ENCODE measurements at places on chromosomes 2 and 18.
A peak's percentile ranks its signal among the peaks of the same experiment; 100 is the strongest.

DNA sequence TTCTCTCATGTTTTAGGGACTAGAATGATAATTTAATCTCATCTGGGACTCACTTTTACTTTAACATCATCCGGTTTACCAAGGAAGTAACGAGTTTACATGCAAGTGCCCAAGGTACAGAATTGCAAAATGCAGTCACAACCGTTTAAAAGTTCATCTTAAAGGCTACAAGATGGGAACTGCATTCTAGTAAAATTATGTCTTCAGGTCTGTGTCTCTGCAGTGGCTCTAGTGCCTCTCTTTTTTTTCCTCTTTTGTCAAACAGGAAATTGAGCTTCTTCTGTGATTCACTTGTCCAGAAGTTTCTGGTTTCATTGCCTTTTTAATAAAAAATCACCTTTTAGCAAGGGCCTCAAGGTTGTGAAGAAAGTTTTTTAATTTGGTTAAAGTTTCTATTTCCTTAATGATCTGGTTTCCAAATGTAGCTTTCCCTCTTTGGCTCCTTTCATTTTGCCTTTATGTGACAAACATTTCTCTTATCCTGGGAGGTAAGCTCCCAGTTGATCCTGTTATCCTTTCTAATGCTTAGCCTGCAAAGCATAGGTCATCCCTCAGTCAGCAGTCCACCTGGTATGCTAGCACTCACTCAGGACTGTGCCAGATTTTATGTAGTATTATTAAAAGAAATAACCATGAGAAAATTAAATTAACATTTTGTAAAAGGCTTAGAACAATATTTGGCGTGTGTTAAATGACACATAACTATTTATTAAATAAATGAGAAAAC lies 2.4 kb downstream of the GLS start:
- peak; percentile 39 for DNase-seq

DNA sequence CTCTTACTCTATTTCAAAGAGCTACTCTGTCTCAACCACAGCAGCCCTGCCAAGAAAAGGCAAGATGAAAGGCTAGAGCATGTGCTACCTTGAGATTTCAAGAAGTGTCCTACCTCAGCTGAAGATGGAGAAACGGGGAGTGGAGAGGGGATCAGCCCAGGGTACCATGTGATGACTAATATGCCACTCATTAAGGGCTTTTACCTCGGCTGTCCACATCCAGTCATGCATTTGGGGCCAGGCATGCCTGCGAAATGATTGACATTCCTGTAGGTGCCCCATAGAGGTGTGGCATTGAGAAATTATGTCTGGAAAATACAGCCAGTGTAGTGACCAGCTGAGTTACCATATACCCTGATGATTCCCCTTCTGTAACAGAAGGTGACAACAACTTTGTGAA lies 96.1 kb downstream of the NRP2 start:
- no peak for DNase-seq

DNA sequence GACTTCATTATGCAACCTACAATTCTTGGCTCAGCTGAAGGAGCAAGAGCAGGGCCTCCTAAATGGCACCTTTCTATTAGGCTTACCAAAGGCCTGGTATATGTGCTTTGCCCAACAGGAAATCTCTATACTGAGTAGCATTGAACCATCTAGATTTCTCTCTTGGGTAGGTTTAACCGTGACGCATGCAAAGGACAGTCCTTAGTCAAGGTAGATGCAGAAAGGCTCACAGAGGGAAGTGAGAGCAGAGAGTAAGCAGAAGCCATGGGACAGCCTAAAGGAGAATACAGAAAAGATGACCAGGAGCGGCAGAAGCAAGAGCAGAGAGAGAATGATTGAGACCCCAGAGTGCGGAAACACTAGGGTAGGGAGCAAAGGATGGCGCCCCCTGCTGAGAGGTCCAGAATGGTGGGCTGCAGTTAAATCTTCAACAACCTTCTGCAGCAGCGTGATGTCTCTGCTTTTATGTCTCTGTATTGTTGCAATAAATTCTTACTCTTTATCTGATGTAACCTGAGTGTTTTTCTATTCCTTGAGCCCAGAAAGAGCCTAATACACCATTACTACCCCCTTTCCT lies 4.7 kb upstream of the OSBPL1A start:
- peak; percentile 4 for DNase-seq

DNA sequence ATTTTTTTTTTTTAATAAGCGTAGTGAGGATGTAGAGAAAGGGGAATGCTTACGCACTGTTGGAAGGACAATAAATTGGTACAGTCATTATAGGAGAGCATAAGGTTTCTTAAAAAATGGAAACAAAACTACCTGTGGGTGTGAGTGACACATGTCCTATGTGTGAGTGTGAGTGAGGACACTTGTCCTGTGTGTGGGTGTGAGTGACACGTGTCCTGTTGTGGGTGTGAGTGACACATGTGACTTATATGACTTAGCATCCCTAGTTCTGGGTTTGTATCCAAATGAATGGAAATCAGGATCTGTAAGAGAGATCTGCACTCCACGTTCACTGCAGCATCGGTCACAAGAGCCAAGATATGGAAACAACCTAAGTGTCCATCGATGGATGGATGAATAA lies 91.8 kb downstream of the CBLN2 start:
- DNase-seq, result no peak

DNA sequence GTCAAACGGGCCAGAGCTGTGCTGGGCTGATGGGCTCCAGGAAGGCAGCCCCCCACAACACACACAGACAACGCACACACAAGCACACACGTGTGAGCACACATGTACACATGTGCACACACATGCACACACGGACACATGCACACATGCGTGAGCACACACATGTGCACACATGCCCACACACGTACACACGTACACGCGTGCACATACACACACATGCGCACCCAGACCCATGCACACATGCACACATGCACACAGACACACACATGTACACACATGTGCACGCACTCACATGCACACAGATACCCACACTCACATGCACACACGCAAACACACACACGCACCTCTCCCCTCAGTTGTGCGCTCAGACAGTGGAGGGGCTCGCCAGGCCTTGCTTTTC lies 31.2 kb upstream of the HPCAL1 start:
- DNase-seq, result no peak

DNA sequence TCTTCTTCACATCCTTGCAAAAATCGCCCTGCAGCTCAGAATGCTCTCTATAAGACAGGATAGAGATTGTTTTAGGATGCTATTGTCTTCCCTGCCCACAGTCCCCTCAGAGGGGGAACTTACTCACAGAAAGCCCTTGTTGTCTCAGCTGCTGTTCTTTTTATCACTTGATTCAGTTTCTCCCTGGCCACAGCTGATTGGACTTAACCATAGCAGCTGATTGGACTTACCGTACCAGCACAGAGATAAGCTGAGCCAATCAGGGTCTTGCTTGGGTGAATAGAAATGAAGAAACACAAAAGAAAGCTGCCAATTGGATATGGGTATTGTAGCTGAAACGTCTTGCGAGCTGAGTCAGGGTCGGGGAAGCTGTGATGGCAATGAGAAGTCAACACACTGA lies 194.2 kb upstream of the MEX3C start:
- DNase-seq, result no peak

DNA sequence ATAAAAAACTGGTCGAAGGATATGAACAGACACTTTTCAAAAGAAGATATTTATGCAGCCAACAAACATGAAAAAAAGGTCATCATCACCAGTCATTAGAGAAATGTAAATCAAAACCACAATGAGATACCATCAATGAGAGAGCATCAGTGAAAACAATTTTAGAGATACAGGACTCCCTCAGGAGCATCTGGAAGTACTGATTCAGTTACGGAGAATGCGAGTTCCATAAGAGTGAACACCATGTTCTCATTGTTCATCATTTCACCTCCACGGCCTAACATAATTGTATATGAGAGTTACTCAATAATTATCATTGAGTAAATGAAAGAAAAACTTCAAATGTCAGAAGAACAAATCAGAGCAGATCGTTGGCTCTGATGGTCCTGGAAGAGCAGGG lies 140.9 kb upstream of the TANK start:
- DNase-seq, result no peak

DNA sequence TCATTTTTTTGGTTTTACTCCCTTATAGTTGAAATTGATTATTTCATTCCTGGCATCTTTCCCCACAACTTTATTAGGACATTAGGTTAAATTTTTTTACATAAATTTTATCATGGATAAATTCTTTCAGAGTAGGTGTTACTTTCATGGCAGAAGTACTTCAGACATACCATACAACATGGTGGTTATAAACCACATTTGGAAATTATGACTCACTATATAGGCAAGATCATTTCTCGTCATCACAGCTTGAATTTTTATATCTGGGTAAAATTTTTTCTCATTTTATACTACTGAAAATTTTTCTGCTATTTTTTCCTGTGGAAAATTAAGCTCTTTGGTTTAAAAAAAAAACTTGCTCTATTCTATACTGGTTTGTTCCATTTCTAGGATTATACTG lies 111.9 kb upstream of the COL5A2 start:
- no peak for DNase-seq

- no peak for DNase-seq
Observed at GRCh38 chr18:79402977-79403722, 7.4 kb downstream of the NFATC1 start.

DNA sequence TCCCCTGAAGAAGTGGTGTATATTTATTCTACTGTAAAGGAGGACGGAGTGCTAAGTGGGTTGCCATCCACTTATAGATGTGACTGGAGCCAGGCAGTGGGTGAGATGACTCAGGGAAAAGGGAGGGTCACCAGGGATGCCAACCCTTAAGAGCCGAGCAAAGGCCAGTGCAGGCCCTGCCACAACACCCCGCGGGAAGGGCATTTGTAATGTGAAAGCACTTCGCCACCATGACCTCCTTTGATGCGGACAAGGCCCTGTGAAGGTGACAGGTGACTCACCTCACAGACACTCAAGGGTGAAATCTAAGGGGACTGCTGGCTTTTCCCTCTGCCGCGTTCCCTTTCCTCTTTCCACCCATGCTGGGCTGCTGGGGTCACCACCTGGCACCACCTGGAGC lies 50.2 kb upstream of the MRPL33 start:
- no peak for DNase-seq

- DNase-seq, result no peak
Observed at GRCh38 chr2:86026744-86027065, 79.0 kb downstream of the POLR1A start.

- DNase-seq, result no peak
Observed at GRCh38 chr2:169739351-169739750, 5.7 kb downstream of the KLHL23 start.

- no peak for DNase-seq
Observed at GRCh38 chr2:1601471-1602277, 142.6 kb downstream of the PXDN start.

- no peak for DNase-seq
Observed at GRCh38 chr18:24126155-24126961, 12.5 kb upstream of the CABYR start.

GRCh38 chr2:222280795-222281194 lies 18.0 kb downstream of the PAX3 start:
- DNase-seq, result no peak

- DNase-seq, result no peak
Observed at GRCh38 chr2:74856004-74856578, 22.2 kb downstream of the HK2 start.

DNA sequence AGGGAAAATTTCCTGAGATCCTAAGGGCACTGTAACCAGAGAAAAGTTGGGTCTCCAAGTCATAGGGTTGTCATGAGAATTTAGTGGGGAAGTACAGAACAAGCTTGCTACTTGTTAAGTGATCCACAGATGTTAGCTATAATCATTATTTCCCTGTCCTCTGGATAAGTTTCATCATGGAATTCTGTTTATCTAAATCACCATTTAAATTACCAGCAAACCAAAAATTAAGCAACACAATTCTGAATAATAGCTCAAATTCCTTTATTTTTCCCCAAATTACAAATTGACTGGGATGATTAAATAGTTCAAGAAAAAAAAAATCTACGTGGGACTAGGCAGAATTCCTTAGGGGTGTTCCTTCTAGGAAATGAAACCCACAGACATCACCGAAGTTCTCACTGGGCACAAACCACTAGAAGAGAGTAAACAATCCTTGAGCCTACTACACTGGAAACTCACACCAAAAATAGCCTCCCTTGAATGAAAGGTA lies 159.5 kb downstream of the COL6A3 start:
- DNase-seq, result no peak

DNA sequence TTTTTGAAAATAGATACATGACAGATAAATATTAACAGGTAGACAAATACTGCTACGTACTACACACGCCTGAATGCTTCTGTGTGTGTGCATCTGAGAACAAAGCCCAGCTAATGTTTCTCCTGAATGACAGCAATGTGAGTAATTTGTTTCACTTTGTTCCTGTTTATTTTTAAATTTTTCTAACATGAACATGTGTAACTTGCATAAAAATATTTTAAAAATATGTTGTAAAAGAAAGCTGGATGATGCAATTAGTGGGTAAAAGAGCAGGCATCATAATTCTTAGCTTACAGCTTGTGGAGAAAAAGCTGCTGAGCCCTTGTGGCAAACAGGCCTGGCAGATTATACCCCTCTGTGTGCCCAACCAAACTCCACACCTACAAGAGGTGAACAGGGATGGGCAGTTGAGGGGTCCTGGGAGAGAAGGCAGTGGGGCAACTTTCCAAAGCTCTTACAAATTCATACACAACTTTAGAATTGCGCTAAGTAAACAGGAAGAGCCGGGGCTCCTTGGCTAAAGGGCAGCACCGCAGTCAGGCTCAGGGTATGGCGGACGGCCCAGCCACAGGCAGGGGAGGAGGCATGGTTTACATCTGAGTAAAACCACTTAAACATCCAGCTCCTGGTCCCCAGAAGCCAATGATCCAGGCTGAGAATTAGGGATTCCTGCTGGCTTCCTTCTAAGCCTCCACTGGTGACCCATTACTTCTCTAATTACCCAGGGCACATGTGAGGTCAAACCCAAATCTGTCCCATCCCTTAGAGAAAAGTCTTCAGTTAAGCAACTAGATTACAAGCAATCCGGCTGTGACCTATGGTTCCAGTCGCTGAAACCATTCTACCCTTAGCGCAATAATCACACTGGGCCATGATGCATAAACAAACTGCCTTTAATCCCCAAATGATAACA lies 14.0 kb downstream of the PXDN start:
- DNase-seq, result no peak

- no peak for DNase-seq
Observed at GRCh38 chr2:290090-290722, 2.3 kb upstream of the ALKAL2 start.

DNA sequence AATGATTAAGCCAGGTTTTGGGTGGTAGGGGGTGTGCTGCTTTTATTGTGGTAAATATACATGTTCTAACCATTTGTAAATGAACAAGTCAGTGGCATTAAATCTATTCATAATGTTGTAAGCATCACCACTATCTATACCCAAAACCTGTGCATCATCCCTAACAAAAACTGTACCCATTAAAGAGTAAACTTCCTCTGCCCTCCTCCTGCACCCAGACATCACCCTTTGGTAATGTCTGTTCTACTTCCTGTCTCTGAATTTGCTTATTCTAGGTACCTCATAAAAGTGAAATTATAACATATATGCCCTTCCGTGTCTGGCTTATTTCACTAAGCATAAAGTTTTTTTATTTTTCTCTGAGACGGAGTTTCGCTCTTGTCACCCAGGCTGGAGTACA lies 14.1 kb downstream of the RIF1 start:
- DNase-seq, result no peak

DNA sequence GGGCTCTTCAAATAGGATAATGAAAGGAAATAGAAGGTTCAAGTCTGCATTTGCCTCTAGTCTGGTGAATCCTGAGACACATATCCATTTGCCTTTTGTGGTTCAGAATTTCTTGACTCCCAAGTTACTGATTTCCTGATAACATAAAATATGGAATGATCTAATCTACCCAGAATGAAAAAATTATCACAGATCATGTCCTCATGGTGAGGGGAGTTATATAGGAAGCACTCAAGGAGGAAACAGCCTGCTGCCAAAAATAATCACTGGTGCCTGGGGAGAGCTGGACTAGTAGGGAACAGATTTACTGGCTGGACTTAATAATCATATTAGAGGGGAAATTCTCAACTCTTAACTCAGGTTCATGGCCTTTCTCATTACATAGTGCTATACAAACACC lies 95.5 kb upstream of the STK17B start:
- no peak for DNase-seq
